ENCODE measurements at places on chromosomes 1 and 21.

DNA sequence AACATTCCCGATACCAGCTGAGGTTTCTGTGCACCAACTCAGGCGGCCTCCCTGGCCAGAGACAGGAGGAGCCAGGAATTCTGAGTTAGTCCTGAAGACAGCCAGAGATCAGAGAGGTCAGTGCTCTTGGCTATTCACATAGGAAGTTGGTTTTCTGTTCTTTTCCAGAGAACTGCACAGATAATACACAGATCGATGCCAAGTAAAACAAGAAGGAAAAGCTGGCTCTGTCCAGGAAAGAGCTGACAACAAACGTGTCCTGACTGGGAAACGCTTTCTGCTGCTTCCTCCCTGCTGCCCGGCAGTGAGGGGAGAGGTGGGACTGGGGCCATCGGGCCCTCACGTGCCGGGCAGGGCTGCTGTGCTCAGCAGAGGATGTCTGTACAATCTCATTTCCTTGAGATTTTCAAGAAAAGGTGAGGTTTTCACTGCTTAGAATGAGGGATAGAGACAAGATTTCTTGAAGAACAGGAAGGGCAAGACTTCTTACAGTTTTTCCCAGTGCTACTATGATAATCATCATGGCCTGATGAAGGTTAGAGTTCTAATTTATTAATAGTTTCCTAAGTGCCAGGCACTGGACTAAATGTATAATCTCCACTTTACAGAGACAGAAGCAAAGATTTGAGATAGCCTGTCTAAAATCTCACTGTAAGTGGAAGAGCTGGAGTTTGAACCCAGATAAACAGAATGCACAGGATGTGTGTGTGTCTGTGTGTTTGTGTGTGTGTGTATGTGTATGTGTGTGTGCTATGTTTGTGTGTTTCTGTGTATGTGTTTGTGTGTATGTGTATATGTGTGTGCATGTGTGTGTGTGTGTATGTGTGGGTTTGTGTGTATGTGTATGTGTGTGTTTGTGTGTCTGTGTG lies 211.0 kb upstream of the RAB4A start:
- DNase-seq: no peak

DNA sequence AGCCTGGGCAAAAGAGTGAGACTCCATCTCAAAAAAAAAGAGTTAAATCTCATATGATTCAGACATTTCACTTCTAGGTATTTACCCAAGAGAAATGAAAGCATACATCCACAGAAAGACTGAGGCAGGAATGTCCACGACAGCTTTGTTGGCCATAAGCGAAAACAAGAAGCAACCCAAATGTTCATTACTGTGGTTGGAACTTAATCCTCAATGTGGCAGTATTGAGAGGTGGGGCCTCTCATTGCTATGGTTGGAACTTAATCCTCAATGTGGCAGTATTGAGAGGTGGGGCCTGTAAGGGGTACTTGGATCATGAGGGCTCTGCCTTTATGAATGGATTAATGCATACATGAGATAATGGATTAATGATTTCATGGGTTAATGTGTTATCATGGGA lies 15.2 kb downstream of the C21orf58 start:
- DNase-seq: no peak

DNA sequence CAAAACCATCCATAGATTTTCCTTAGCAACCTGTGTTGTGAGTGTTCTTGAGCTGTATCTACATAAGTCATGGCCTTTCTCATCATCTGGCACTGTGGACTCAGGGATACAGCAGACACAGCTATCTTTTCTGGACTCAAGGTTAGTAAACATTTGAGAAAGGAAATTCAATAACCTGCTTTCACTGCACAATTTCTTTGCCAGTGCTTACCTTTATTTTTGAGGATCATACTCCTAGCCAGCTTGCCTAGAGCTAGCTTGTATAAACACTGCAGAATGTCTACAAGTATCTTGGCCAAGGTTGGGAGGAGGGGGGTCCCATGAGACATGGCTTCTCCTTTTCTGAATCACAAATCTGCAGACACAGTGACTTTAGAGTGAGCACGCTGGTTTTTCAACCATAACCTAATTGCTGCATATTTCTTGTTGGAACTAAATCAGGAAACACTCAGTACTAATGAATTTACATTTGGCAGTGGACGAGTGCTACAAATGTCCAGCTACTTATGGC lies 27.2 kb downstream of the ADAMTS5 start:
- no peak for DNase-seq

GRCh38 chr1:38915352-38915948 lies 26.2 kb downstream of the RHBDL2 start:
- DNase-seq: no peak

DNA sequence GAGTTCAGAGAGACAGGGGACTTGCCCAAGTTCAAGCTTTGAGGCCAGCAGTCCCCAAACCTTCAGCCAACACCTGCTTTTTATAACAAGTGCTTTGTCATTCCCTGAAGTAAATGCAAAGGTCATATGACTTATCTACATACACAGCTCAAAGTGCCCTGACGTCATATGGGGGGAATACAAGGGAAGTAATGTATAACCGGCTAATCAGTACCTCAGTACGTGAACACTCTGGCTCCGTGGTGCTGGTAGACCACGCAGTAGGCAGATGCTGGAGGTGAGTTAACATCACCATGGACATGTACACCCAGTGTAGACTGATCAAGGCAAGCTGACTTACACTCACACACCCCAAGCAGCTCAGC lies 60.0 kb downstream of the BACE2 start:
- no peak for DNase-seq

GRCh38 chr1:82079607-82080006 lies 278.9 kb downstream of the ADGRL2 start:
- no peak for DNase-seq

DNA sequence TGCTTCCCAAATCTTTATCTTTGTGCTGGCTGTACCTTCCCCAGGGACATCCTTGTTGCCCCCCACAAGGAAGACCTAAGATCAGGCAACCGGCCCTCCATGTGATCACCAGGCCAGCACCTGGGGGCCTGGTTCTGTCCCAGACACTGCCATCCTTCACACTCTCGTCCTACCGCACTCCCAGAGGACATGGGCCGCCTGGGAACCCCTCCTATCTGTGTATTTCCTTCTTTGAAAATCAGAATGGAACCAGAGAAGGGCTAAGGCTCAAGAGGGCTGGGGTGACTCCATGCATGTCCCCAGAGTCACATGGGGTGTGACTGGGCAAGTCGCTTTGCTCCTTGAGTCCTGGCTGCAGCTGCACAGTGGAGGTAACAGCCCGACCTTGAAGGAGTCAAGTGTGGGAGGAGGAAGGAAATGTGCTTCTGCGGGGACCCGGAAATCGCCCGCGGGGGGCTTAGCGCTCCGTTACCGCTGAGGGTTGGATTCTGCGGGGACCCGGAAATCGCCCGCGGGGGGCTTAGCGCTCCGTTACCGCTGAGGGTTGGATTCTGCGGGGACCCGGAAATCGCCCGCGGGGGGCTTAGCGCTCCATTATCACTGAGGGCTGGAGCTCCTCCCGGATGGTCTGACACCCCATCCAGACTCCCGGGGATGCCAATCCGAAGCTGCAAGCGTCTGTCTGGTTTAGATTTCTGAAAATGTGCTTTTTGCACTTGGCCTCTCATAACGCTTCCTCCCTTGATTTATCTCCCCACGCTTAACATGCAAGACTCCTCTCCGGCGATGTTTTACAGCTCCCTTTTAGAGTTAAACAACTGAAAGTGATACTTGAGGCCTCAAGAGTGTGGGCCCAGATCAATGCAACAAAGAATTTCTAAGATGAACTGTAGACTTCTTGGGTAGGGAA lies 278.9 kb downstream of the NPHP4 start:
- no peak for DNase-seq

- no peak for DNase-seq
These were observed 22.2 kb upstream of the SPATA6 start for GRCh38 chr1:48493970-48494769.

DNA sequence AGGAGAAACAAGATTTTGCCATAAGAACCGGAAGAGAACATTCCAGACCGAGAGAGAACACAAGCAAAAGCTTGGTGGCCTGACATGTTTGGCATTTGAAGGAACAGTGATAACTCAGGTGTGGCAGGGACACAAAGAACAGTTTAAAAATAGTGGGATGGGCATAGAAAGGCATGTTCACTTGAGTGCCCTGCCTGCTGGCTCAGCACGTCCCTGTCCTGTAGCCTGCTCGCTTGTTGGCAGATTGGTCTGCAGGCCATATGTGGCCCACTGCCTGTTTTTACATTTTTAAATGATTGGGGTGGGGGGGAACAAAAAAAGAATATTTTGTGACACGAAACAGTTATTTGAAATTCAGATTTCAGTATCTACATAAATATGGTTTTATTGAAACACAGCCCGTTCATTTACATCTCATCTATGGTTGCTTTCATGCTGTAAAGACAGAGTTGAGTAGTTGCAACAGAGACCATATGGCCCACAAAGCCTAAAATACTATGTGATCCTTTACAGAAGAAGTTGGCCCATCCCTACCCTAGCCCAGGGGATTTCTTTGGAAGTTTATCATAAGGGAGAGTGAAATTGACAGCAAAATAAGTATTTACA lies 100.7 kb downstream of the RGL1 start:
- DNase-seq: no peak

DNA sequence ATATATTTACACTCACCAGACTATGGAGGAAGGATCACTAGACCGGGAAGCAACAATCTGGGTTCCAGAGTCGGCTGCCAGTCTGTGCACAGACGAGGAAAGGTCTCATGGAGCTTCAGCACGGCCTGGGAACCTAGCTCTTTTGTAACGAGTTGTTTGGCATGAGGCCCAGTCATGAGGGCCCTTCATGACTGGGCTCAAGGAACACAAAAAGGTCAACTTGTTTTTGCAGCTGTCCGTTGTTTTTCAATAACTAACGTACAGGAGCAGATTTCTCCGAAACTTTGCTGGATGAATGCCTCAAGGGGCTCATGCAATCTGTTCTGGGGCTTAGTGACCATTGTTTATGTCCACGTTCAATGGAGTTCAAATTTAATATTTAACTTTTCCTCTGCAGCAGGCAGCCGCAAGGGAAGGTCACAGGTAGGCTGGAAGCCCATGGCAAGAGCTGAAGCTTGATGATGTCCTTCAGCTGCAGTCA lies 5.9 kb upstream of the STUM start:
- DNase-seq: no peak
